ENCODE measurements at places on chromosomes 13 and 19.
A peak's percentile ranks its signal among the peaks of the same experiment; 100 is the strongest.

DNA sequence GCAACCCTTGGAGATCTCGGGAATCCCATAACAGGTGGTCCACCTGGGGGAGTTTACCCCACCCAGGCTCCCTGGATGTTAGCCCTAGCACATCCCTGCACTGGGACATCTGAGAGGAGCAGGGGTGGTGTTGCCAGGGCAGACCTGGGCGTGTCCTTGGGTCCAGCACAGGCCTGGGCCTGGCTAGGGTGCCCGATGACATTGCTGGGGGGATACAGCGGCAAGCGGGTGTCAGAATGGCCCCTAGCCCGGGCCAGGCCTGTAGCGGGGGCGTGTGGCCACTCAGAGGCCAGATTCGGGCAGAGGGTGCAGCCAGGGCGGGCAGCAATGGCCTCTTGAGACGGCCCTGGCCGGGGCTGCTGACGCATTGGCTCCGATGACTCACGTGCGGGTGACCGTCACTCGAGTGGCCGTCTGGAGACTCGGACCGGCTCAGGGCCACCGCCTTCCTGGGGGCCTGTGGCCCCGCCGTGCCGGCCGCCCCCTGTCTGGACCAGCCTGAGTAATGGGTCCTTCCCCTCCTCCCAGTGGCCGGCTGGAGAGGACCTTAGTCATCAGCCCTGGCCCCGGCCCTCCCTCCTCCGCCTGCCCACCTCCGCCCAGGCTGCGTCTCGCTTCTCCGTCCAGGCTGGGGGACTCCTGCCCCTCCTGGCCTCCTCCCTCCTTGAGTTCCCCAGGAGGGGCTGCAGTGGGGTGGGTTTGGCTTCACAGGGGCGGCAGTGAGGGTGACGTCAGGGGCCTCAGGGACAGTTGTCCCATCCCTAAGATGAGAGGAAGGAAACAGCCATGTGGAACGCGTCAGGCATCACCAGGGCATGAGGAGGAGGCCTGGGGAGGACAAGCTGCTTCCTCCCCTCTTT is 23.2 kb upstream of the CRTC1 start:
- no peak for DNase-seq

GRCh38 chr19:45404557-45405434 is at the start of gene PPP1R13L:
Gene PPP1R13L (minus strand): TSS chr19:45405069. CDS start chr19:45398318, 6,751 bp downstream.
- peak; percentile 66 for DNase-seq

GRCh38 chr19:52946322-52947310 is 16.1 kb downstream of the ZNF816 start:
- DNase-seq = peak; percentile 67

DNA sequence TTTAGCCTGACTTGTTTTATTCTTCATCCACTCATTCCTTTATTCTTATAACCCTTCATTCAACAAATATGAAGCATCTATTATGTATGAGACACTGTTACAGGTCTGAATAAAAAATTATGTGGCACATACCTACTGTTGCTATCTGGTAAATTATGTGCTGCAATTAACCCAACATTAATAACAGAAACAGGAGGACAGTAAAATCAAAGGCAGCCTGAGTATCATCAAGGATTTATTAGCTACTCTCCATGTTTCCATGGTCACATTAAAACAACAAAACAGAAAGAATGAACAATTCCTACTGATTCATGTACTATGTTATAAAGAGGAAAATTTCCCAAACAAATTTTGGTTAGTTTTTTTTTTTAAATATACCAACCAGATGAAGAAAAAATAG is 43.9 kb downstream of the RAP2A start:
- DNase-seq = no peak

GRCh38 chr19:37220383-37220782 is 2.4 kb downstream of the ZNF383 start:
- DNase-seq = no peak

- DNase-seq = no peak
These were observed 128.4 kb upstream of the SPACA7 start for GRCh38 chr13:112247471-112248405.
